ENCODE measurements at places on chromosomes 1 and 21. TPM values are rescaled to one million over a fixed set of nuclear protein-coding genes. Genes with fewer than 3 reads are reported as not detected.
A peak's percentile ranks its signal among the peaks of the same experiment; 100 is the strongest.

GRCh38 chr1:100543640-100544039 lies 5.7 kb downstream of the GPR88 start:
- DNase-seq, result no peak

GRCh38 chr21:35711661-35712060 lies 348.7 kb downstream of the SETD4 start:
- DNase-seq, result no peak

DNA sequence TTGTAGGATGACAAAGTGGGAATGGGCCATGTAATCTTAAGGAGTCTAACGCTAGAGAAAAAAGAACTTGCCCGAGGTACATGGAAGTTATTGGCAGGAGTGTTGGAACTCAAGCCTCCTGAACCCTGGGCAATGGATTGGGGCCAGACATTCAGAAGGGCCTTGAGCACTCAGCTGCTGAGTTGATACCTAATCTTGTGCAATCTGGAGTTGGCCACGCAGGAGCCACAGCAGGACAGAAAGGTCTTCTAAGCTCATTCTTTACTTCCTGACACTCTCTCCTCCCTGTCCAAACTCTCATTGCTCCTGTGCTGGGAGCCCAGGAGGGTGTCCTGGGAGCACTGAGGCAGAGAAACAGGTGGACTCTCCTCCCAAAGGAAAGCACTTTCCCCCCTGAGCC lies 25.1 kb upstream of the CSF1 start:
- no peak for DNase-seq

PADI4 gene
- 0.10 TPM for polyA plus RNA-seq

LRRC3 gene
- polyA plus RNA-seq, result 18.8 TPM

GRCh38 chr1:181296180-181296579 lies 187.1 kb upstream of the CACNA1E start:
- no peak for DNase-seq

DNA sequence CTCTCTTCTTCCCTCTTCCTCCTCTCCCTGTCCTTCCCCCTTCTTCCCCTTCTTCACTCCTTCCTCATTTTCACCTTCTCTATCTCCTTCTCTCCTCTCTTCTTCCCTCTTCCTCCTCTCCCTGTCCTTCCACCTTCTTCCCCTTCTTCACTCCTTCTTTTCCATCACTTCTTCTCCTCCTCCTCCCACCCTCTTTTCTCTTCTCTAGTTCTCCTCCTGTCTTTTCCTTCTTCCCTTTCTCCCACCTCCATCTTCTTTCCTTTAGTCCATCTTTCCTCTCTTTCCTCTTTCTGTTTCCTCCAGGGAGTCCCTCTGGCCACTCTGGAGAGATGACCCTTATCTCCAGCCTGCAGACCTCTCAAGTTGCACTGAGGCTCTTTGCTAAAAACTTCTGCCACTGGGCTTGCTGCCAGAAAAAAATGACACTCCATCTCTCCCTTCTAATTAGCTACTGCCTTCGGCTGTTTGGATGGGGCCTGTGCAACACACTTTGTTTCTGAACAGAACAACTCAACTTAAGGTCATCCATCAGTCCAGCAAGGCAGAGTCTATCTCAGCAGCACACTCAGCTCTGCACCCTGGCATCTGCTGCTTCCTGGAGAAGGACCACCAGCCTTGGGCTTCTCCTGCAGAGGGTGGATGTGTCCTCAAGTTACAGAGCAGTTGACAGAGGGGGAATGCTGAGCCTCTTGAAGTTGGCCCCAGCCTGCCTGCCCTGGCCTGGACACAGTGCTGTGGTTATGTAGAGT lies 538.8 kb downstream of the MATN1 start:
- DNase-seq, result no peak

GRCh38 chr1:247914941-247915662 lies 5.0 kb upstream of the OR2T8 start:
- DNase-seq, result no peak

DNA sequence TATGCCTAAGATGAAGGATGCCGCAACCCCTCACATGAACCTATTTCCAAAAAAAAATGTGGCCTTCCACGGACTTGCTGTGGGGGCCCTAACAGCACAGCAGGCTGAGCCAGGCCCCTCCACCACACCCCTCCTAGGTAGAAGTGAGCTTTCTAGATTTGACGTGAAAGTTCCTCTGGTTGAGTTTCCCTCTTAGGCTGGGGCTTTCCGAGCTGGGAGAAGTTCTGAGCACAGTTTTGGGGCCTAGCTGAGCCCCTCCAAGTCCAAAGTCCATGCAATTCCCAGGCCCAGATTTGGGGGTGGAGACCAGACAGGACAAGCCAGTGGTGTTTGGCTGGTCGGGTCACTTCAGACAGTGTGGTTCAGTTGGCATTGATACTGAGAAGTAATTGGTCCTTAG lies 13.8 kb upstream of the PHLDA3 start:
- DNase-seq, result no peak

DIRAS3 gene
- 6.0 TPM for polyA plus RNA-seq

FCGR2B gene
- 0.06 TPM for polyA plus RNA-seq

DNA sequence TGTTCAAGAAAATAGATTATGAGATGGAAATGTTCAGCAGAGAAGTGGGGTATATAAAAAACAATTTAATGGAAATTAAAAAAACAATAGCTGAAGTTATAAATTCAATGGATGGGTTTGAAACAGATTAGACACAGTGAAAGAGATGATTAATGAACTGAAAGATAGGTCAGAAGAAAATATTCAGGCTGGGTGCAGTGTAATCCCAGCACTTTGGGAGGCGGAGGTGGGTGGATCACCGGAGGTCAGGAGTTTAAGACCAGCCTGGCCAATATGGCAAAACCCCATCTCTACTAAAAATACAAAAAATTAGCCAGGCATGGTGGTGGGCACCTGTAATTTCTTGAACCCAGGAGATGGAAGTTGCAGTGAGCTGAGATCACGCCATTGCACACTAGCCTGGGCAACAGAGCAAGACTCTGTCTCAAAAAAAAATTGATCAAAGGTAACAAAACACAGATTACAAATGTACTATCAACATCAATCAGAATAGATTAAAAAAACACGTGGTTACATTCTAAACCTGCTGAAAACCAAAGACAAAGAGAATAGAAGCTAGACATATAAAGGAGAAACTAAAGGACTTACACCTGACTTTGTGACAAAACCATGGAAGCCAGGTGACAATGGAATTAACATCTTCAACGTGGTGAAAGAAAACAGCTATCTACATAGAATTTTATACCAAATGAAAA lies 4.8 kb upstream of the SUMO3 start:
- DNase-seq, result no peak

USF1 gene
- 56.9 TPM for polyA plus RNA-seq

- DNase-seq, result no peak
Measured at GRCh38 chr21:34881421-34881820, 167.7 kb downstream of the RUNX1 start.

- DNase-seq, result no peak
Measured at GRCh38 chr1:18537386-18538306, 56.9 kb downstream of the KLHDC7A start.

DNA sequence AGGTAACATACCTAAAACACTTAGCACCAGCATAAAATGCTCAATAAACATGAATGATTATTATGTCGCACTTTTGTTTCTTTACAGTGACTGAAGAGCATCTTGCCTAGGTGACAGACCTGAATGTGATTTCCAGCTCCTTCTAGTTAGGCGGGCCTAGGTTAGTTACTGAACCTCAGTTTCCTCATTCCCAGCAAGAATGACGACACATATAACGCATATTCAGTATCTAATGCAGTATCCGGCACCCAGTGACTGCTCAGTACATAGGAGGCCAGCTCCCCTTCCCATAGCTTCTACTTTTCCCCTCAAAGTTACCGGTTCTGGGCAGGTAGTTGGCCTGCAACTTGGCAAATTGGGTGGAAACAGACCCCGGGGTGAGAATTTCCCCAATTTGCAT lies 763 bp downstream of the AUNIP start:
- DNase-seq, result no peak

GRCh38 chr1:236980673-236981072 lies 23.6 kb downstream of the MT1HL1 start:
- DNase-seq, result no peak

GRCh38 chr1:94522304-94522703 lies 19.3 kb downstream of the F3 start:
- no peak for DNase-seq

GRCh38 chr1:25649505-25650288 lies 33.1 kb downstream of the MAN1C1 start:
- DNase-seq, result no peak

GRCh38 chr21:46153247-46154154 lies 1.9 kb downstream of the FTCD start:
- DNase-seq, result peak; percentile 51

IGSF3 gene
- 36.1 TPM for polyA plus RNA-seq

TTC22 gene
- 28.2 TPM for polyA plus RNA-seq
